ENCODE measurements at places on chromosomes 2 and 18. TPM values are rescaled to one million over a fixed set of nuclear protein-coding genes. Genes with fewer than 3 reads are reported as not detected.

The POMC gene
- total RNA-seq, result not detected

The AOX1 gene
- 2.9 TPM for total RNA-seq

The CCBE1 gene
- total RNA-seq, result 5.8 TPM

The MAL gene
- total RNA-seq, result not detected

The TAF1B gene
- 33.2 TPM for total RNA-seq

The ZNF24 gene
- 15.5 TPM for total RNA-seq

The UPP2 gene
- total RNA-seq, result not detected

The MZT2A gene
- 180 TPM for total RNA-seq

The IHH gene
- 0.15 TPM for total RNA-seq

The TUBA4B gene
- 0.26 TPM for total RNA-seq

The ALLC gene
- total RNA-seq, result not detected

The SGPP2 gene
- total RNA-seq, result 0.20 TPM

The CYTIP gene
- not detected for total RNA-seq

The NYAP2 gene
- total RNA-seq, result 0.02 TPM

The HSPE1 gene
- total RNA-seq, result 530 TPM

The IL1R1 gene
- 34.5 TPM for total RNA-seq

The VIT gene
- not detected for total RNA-seq

The MARCHF4 gene
- total RNA-seq, result 62.0 TPM

The TMEM214 gene
- total RNA-seq, result 56.4 TPM

The MSTN gene
- not detected for total RNA-seq

The MEIS1 gene
- 1.5 TPM for total RNA-seq

The TEKT4 gene
- total RNA-seq, result not detected

The SCN3A gene
- total RNA-seq, result not detected

The CCDC121 gene
- 4.1 TPM for total RNA-seq

The SERPINB4 gene
- 0.16 TPM for total RNA-seq

The CGREF1 gene
- total RNA-seq, result 7.9 TPM

The LRRC30 gene
- total RNA-seq, result not detected

The GPR45 gene
- not detected for total RNA-seq

The FAP gene
- 0.08 TPM for total RNA-seq

The NOL4 gene
- not detected for total RNA-seq

The SERPINB2 gene
- total RNA-seq, result not detected

The MRO gene
- total RNA-seq, result 0.36 TPM

The REG1B gene
- not detected for total RNA-seq

The GPR39 gene
- 8.5 TPM for total RNA-seq

The GDF7 gene
- total RNA-seq, result 0.05 TPM

The LIMS4 gene
- 0.59 TPM for total RNA-seq

The METTL8 gene
- total RNA-seq, result 35.1 TPM

The AGXT gene
- total RNA-seq, result not detected

The FLACC1 gene
- total RNA-seq, result not detected

The CD8B2 gene
- not detected for total RNA-seq

The ANKRD30B gene
- not detected for total RNA-seq

The GCG gene
- not detected for total RNA-seq

The TRABD2A gene
- 8.9 TPM for total RNA-seq

The GAL3ST2 gene
- total RNA-seq, result not detected

The PSTPIP2 gene
- 0.28 TPM for total RNA-seq

The GPR17 gene
- 0.06 TPM for total RNA-seq

The SERPINB3 gene
- total RNA-seq, result 0.11 TPM

The INPP5D gene
- 0.69 TPM for total RNA-seq

The AQP12A gene
- not detected for total RNA-seq

The SPATS2L gene
- total RNA-seq, result 147 TPM

The IGFBP5 gene
- 0.19 TPM for total RNA-seq

The EGR4 gene
- 0.27 TPM for total RNA-seq

The IFIH1 gene
- total RNA-seq, result 1.7 TPM

The ERBB4 gene
- not detected for total RNA-seq

The GCKR gene
- total RNA-seq, result 0.27 TPM

The NLRC4 gene
- not detected for total RNA-seq

The TFPI gene
- total RNA-seq, result 72.0 TPM
